ENCODE measurements at places on chromosomes 12 and 14.

DNA sequence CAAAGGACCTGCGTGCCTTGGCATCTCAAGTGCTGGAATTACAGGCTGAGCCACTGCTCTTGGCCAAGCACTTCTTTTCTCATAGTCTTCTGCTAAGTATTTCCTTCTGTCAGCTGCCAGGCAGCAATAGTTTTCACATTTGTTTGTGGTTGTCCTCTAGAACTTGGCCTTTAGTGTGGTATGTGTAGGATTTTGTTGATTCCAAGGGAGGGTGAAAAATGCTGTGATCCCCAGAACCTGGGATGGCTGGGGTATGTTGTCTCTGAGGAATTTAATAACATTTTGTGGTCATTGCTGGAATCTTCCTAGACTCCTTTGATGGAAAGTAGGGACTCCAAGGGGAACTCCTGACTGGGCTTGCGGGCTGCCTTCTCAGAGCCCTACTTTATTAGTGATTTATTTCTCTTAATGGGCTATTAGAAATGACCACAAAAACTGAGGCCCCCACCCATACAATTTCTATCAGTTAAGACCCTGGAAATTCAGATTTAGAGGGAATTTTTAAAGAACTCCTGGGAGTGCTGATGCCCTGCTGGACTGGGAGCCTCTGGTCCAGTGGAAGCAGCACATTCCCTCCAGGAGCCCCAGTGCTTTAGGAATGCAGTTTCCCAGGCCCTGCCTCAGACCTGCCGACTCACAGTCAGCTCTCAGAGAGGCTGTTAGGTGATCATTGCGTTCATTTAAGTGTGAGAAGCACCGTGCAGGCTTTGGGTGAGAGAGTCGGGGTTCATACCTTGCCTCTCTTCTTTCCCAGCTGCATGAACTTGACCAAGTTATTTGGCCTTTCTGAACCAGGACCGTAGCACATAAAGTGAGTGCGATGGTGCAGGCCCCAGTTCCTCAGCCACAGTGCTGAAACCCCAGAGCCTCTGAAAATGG, 22.7 kb downstream of the TRAF3 start:
- no peak for DNase-seq

- no peak for DNase-seq
Observed at GRCh38 chr12:51401020-51401419, 9.8 kb upstream of the GALNT6 start.

DNA sequence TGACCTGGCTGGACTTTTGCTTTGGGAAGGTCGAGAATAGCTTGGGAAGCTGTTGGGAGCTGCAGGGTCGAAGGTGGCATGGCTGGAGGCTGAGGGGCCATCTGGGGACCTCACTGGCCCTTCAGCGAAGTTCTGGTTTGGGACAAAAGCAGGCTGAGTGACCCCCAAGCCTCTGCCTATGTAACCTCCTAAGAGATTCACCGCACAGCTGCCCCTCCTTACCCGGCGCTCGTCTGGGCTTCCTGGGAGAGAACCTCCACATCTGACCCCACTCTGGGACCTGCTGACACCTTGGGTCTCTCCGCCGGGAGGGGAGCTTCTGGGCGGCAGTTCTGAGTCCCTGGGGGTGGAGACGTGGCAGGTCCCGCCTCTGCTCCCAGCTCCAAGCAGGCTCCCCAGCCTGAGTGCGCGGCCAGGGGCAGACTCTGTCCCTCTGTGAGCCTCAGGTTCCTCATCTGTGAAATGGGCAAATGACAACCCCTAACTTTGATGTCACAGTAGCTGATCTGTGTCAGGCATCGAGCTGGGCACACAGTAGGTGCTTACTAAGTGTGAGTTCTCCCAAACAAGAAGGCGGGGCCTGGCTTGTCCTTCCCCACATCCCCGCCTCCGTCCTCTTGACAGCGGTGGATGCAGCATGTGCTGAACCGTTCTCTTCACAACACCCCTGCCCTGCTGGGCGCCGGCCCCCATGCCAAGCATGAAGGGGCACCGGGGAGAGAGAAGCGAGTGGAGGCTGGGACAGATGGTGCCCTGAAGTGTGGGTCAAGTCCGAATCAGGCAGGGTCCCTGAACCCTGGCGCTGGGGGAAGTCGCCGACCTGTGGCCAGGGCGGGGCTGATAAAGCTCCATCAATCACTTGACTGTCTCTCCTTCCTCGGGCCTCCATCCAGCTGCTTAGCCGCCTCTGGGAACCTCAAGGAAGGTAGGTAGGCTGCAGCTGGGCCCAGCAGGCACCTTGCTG, 3.8 kb downstream of the EXOC3L4 start:
- DNase-seq = no peak

GRCh38 chr12:16857456-16857923, 251.5 kb upstream of the LMO3 start:
- no peak for DNase-seq

- DNase-seq = no peak
Observed at GRCh38 chr12:99493197-99493596, 154.4 kb upstream of the GARIN6 start.

DNA sequence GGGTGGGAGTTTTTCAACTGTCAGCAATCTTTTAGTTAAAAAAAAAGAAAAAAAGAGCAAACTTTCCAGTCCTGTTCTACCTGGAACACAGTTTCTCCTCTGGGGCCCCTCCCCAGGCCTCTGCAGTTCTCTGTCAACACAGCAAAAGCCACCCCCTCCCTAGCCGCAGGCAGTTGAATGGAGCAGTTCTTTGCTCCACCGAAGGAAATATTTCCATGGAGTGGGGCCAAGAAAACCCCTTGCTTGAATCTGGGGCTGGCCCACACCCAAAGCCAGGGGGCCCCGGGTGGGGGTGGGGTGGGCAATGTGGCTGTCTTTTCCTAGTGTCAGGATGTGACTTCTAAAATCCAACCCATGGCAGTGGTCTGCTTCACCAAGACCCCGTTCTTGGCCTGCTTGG, 5.0 kb upstream of the MEG3 start:
- no peak for DNase-seq

DNA sequence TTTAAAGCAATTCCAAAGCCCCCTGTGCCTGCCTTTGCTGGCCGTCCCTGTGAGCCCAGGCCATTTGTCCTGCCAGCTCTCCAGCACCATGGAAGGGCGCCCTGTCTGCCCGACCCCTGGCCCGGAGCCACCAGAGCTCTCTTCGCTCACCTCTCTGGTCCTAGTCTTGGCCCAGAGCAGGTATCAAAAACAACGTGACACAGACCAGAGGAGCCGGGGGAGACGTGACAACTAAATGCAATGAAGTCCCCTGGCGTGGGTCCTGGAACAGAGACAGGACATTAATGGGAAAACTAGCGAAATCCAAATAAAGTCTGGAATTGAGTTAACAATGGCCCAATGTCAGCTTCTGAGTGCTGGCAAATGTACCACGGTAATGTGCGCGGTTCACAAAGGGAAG, 83.2 kb upstream of the DIO3 start:
- DNase-seq = no peak

DNA sequence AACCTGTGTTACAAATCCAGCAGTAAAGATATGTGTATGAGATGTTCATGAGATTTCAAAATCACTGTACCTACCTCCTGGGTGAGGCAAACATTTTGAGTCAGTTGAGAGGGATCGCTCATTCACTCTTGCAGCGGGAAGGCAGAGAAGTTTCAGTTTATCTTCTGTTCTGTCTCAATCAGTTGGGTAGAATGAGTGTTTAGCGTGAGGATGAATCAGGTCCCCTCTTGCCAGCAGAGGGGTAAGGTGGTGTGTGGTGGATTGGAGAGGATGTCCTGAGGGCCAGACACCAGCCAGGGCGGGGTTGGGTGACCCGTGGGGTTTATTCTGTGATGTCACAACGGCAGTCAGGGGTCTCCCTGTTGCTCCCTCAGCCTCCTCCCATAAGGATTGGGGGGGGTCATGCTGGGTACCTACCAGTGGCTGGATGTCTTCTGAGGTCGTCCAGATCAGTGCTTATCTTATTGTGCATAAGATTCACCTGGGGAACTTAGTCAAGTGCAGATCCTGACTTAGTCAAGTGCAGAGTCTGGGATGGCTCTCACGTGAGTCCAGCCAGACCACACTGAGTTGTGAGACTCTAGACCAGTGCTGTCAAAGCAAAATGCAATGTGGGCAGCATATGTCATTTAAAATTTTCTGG, at the start of gene GSG1:
TSS of gene GSG1 (minus strand) at position 277 of the 643 bp plus-strand sequence. CDS start at position 122, 155 bp downstream.
- DNase-seq = no peak

GRCh38 chr14:39673270-39673711, 241.1 kb upstream of the FBXO33 start:
- DNase-seq = no peak

DNA sequence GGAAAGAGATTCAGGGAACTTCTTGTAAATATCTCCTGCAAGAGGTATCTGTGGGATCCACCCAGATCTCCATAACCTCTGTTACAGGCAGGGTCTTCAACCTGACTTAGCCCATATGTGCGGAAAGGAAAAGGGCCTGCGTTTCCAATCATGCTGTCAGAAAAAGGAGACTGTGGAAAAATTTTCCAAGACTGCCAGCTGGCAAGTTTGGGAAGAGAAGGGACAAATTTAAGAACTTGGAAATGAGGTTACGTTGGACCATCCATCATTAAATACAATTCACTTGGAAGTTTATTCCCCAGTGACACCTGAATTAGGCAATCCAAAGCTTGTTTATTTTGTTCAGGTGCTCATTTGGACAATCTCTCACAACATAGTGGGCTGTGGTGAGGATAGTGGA, 13.9 kb downstream of the PTHLH start:
- DNase-seq = no peak

GRCh38 chr12:25503666-25504065, 49.4 kb downstream of the LMNTD1 start:
- DNase-seq = no peak

DNA sequence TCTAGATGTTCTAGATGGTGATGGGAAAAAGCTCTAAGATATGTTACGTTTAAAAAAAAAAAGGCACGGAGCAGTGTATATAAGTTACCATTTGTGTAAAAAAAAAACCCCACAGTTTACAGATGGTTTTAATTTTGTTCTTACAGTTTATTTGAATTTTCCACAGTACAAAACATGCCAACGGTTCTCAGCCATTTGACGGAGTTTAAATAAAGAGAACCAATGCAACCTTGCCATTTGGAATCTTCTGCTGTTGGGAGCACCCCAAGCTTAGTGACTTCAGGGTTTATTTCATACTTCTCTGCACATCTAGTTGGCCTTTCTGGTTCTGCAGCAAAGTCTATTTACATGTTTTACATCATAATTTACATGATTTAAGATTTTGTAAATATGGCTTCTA, 7.7 kb upstream of the HPD start:
- no peak for DNase-seq

- DNase-seq = no peak
Observed at GRCh38 chr14:85546390-85546789, 16.4 kb downstream of the FLRT2 start.

- peak; percentile 59 for DNase-seq
Observed at GRCh38 chr12:78562368-78563205, 302.0 kb upstream of the SYT1 start.

DNA sequence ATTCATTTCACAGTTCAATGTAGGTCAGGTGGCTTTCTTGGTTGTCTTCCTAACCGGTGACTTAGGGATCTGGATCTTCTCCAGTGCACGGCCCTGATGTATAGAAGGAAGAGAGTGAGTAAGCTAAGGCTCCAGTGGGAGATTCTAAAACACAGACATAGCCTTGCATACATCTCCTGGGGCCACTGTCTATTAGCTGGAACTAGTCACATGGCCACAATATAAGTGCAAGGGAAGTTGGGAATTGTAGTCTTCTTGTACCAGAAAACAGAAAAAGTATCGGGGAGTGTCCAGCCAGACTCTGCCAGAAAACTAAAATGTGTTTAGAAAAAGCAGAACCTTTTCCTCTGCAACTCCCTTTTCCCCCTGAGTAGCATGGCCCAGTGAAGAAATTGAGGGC, 531.6 kb downstream of the VRK1 start:
- DNase-seq = no peak

DNA sequence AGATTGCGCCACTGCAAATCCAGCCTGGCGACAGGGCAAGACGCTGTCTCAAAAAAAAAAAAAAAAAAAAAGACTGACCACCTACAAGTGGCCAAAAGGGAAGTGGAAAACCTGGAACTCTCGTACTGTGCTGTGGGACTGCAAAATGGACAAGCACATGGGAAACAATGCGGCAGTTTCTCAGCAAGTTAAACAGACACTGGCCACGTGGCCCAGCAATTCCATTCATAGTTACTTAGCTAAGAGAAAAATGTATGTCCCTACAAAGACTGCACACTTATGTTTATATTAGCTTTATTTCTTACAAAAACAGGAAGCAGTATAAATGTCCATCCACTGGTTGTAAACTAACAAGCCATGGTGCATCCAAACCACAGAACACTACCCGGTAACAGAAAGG, 5.6 kb downstream of the CHFR start:
- no peak for DNase-seq

DNA sequence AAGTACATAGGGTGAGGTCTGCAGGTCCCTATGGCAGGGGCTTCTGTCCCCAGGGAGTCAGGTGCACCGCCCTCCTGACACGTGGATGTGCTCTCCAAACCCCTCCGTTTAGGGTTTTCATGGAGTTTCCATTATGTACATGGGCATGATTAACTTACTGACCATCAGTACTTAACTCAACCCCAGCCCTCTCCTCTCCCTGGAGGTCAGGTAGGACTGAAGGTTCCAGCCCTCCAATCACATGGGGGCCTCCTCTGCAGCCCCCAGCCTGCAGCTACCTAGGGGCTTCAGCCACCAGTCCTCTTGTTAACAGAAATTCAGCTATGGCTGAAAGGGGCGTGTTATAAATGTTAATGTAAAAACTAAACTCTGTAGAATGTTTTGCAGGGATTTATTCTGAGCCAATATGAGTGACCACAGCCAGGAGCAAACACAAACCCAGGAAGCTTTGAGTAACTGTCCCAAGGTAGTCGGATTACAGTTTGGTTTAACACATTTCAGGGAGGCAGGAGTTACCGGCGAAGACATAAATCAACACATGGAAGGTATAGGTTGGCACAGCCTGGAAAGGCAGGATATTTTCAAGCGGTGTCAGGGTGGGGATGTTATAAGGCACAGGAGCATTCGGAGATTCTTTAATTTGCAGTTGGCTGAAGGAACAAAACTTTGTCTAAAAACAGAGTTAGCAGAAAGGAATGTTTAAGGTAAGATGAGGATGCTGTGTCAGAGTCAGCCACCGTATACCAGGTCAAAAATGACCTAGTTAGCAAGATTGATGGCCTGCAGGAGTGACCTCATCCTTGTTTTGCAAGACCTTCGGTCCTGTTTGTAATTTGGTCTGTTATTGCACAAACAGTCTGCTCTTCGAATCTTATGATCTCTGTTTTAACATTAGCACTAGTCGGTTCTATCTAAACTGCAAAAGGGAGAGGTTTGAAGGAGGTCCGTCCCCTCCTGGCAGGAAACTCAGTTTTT, 75.2 kb downstream of the TNFAIP2 start:
- no peak for DNase-seq

DNA sequence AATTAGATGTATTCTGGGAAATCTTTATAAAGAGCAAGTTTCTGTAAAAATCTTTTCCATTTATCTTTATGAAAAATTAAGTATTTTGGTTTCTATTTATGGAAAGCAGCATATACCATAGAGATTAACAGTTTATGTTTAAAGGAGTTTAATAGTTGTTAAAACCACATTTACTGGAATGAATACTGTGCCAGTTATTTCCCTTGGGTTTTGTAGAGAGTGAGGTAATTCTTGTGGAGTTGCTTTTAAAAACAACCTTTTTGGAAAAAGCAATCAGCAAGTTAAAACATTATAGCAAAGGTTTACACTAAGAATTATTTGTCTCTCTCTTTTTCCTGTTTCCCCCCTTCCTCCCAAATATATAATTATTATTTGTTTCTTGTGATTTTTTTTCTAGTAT, 34.9 kb downstream of the AEBP2 start:
- DNase-seq = no peak

Measured in NCI-H146 (cell line).